ENCODE measurements at places on chromosomes 2 and 18.

DNA sequence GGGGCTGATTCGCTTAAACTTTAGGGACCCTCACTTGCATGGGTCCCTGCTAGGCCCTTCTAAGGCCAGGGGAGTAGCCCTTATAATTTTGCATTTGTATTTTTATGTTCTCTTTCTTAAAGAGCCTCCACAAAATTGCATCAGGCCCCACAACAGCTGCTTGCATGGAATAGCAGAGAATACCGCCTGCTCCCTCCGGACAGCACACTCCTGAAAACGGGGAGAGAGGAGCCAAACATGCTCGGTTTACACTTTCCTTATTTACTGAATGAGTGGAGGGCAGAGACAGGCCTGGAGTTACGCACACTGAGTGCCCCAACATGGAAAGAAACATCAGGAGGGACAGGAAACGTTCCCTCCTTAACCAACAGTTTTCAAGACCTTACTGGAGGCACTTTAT, 132.2 kb downstream of the ANTXR1 start:
- no peak for DNase-seq

DNA sequence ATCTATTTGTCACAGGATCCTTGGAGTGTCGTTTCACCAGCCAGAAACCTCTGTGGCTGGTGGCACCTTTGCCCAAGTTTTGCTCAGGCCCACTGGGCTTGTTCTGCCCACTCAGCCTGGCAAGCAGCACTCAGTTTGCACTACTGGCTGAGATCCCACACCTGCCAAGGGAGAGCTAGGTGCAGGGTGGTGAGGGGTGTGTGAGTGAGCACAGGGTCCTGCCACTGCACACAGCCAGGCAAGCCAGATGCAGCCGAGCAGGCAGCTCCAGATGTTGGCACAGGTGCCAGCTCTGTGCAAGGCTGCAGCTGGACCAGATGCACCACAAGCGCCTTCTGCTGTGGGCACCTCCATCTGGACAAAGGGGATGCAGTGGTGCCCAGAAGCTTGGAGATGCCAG, 281.7 kb upstream of the UBE2E3 start:
- DNase-seq, result no peak

DNA sequence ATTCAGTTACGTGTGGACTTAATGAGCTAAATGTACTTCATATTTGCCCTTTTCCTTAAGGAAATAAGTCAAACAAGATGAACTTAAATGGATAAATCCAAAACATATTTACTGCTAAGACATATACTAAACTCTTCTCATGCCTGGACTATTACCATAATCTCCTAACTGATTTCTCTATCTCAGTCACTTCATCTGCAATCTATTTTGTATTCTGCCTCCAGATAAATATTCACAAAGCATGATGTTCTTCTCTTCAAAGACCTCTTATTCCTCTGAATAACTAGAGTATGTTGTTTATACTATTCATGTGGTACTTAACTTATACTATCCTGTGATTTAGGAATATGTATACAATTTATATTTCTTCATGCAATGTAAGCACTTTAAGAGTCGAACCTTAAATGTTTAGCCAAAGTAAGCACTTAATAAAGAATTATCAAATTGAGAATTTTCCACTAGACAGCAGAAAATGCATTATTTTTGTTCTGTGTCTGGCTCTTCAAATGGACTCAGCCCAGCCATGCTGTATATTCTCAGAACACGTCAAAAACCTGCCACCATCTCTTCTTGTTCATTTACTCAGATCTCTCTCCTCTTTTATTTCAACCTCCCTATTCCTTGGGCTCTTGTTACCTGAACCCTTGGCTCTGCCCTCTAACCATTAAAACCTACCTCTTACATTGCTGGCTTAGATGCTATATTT, 79.9 kb upstream of the ARHGAP28 start:
- DNase-seq, result no peak

DNA sequence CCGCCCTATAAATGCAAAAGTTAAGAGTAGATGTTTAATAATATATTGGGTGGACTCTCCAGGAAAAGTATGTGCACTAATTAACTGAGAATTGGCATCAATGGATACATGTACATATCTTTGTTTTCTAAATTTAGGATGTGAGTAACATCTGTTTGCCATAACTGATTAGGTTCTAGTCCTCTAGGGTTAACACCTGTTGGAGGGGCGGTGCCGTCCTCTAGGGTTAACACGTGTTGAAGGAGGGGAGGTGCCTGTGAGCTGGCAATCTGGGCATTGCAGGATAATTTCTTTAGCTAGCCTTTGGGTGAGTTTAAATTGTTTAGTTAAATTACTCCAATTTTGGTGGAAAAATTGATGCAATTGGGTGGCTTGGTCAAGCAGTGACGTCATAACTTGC, 30.9 kb downstream of the HTR2B start:
- no peak for DNase-seq

- no peak for DNase-seq
Measured at GRCh38 chr2:212845941-212846340, 305.5 kb downstream of the IKZF2 start.

- no peak for DNase-seq
Measured at GRCh38 chr2:150156876-150157275, 330.6 kb downstream of the RND3 start.

GRCh38 chr18:44987371-44987770, 306.7 kb downstream of the SETBP1 start:
- no peak for DNase-seq

- DNase-seq, result no peak
Measured at GRCh38 chr18:4108016-4108415, 347.1 kb downstream of the DLGAP1 start.

- DNase-seq, result no peak
Measured at GRCh38 chr2:188675391-188676009, 298.7 kb upstream of the COL3A1 start.

- DNase-seq, result no peak
Measured at GRCh38 chr2:203886661-203887151, 19.1 kb downstream of the CTLA4 start.

DNA sequence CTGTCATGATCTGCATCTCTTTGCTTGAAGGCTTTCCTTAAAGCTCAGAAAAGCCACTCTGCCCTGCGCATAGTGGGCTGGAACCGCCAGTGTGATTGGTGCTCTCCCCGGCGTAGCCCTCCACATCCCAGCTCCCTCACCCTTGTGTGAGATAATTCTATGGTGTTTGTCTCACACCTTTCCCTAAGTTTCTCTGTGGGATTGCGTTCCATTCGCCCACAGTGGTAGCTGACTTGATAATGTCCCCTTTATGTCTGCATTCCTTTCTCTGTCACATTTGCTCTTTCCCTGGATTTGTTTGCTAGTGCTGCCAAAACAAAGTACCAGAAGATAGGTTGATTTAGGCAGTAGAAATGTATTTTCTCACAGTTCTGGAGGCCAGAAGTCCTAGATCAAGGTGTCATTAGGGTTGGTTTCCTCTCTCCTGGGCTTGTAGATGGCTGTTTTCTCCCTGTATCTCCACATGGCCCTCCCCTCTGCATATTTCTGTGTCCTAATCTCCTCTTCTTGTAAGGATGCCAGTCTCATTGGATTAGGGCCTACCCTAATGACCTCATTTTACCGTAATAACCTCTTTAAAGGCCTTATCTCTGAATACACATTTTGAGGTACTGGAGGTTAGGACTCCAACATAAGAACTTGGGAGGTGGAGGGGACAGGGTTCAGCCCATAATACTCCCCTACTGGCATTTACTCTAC, 7.4 kb upstream of the TMEM87B start:
- DNase-seq, result no peak

GRCh38 chr2:43754180-43754579, 19.7 kb upstream of the DYNC2LI1 start:
- no peak for DNase-seq

DNA sequence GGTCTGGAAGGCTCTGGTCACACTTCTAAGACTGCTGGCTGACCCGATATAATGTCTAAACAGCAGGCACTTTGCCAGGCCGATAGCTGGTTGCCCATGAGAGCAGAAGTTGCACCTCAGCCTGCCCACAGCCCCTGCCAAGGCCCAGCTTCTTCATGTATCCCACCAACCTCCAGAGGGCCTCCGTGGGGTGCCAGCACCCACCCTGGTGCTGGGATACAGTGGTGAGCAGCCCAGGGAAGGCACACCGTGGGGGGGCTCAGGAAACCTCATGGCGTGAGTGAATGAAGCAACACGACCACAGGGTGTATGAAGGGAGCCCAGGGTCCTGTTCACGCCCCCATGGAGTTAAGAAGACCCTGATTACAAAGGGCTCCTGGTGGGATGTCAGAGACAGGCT, 16.2 kb upstream of the GLI2 start:
- no peak for DNase-seq

GRCh38 chr2:173357346-173357745, 2.7 kb downstream of the CDCA7 start:
- DNase-seq, result no peak

- DNase-seq, result no peak
Measured at GRCh38 chr18:77039196-77040130, 93.1 kb downstream of the MBP start.

DNA sequence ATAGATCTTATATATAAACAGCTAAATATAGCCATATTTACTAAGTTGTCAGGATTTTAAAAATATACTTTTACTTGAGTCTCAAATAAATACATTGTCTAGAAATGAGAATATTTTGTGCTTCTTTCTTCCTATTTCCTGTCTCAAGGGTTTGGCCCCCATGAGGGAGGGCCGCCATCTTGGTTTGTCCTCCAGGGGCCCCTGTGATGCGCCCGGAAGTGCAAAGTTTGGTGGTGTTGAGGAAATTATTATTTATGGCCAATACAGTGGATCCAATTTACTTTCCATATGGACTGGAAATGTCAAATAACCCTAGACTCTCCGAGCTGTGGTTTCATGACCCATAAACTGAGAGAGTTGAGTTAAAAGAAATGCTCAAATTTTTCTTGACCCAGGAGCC, 104.7 kb upstream of the OTOS start:
- no peak for DNase-seq

DNA sequence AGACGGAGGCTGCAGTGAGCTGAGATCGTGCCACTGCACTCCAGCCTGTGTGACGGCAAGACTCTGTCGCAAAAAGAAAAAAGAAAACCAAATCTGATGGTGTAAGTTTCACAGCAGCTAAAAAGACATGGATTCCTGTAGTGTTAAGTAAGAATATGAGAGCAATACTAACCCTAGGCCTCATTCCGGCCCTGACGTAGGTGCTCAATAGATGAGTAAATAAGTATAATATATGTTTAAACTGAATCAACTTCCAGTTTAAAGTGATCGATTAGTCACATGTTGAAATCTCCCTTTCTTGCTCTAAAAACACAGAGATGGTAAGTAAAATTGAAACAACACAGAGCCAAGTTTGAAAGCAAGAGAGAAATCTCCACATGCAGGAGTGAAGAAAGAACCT, 8.0 kb downstream of the ME2 start:
- no peak for DNase-seq

DNA sequence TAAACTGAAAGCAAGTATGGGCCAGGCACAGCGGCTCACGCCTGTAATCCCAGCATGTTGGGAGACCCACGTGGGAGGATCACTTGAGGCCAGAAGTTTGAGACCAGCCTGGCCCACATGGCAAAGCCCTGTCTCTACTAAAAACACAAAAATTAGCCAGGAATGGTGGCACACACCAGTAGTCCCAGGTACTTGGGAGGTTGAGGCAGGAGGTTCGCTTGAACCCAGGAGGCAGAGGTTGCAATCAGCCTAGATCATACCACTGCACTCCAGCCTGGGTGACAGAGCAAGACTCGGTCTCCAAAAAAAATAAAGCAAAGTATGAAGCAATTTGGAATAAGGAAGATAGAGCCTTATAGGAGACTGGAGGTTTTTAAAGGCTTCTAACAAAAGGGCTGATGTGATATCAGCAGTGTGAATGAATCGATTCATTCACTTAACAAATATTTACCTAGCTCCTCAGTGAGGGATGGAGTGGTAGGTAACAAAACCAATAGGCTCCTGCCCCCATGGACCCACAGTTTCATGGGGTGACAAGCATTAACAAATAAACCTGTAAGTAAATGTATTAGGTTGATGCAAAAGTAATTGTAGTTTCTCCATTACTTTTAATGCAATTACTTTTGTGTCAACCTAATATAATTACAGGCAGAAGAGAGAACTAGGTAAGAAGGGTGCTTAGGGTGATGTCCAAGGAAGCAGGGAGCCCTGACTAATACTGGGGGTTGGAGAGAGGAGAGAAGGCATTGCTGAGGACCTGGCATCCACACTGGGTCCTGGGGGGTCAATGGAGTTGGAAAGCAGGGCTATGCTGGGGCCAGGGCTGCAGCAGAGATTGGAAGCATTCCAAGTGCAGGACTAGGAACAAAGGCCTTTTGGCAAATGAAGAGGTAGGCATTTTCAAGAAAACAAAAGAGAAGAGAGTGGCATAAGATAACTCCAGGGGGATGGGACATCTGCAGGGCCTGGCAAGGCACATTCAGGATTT, 195.4 kb upstream of the ARL4C start:
- no peak for DNase-seq

- no peak for DNase-seq
Measured at GRCh38 chr2:207854484-207855440, 85.1 kb upstream of the FZD5 start.

DNA sequence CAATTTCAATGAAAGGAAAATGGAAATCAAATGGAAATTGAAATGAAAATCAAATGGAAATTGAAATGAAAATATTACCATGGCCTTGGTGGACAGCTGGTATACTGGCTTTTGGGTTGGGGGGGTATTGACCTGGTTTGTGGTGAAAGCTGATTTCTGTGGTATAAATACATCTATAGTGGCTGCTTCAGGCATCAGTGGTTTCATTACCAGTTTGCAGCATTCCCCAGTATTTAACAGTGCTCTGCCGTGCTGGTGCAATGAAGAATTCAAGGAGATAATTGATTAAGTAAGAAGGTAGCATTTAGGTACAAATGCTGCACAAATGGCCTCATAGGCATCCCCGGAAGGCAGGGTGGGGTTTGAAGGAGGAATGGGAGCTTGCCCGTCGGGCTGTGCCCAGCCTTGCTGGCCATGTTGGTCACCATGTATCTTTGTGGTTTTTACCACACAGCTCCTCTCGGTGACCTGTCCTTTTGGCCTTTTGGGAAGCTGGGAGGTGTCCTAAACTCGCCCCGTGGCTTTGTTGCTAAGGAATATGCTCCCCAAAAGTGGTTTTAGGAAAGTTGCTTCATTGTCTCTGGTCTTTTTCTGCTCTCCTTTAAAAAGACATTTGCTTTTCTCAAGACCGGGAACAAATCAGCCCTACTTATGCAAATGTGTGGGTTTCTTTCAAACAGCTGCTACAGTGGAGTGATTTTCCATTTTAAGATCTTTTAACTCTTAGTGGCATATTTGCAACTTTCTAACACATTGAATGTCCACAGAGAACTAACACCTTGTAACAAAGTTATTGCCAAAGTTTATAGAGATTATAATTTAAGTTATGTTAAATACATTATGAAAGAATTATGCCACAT, 28.6 kb downstream of the SNTG2 start:
- DNase-seq, result no peak

- DNase-seq, result no peak
Measured at GRCh38 chr18:71485611-71486010, 1058.5 kb downstream of the CBLN2 start.

Measured in CD4-positive, alpha-beta T cell treated with Interleukin-6 at 100 ng/mL for 8 hours (primary cell).